ENCODE measurements at places on chromosomes 5 and 9.

DNA sequence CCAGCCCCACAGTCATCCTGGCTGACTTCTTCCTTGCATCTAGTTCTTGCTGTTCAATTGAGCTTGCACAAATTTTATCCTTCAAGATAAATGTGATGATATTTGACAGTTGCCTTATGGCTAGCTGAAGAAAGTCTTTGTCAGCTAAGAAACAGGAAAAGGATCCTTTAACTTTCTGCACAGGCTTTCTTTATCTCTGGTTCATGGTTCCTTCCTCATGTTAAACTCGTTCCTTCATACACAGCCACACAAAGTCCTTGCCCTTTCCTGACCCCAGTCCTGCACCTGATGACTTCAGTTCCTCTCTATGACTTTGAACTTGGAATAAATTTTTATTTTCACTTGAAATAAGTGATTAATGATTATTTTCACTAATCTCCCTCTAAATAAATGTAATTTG, 132.5 kb upstream of the PRSS3 start:
- no peak for DNase-seq

- no peak for DNase-seq
Observed at GRCh38 chr5:127944125-127944524, 139.4 kb upstream of the SLC12A2 start.

GRCh38 chr5:116355819-116356601, 218.6 kb downstream of the SEMA6A start:
- no peak for DNase-seq

DNA sequence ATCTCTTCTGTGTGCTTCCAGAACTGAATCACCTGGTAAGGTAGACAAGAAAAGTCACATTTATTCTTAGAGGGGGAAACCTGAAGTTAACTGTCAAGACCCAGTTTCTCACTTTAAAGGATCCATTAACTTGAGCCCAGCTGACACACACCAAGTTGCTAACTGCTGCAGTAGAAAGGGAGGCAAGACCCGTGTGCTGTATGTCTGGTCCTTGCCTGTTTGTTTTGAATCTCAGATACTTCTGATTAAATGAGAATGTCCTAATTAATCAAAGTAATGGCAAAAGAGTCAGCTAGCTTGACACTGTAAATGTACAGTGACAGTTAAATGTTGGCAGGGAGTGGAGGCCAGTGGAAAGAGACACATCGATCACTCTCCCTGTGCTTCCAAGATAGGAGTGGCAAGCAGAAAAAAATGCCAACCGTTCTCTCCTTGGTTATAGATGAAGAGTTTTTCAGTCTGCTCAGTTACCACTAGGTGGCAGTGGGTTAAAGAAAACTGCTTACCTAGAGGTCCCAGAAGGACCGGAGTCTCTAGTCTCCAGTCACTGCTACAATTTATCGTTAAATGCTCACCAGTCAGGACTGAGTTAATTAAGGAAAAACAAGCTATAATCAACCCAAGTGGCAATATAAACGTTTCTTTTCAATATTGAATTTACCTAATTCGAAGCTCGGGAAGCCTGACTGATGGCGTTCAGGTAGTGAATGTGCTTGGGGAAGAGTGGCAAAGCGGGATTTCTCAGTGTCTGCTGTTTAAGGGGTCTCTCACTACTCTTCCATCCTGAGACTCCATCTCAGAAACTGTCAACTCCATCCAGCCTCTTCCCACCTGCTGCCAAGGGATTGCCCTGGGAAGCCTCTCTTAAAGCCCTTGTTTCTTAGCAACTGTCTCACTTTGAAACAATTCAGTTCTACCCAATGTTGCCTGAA, 18.4 kb downstream of the LSM11 start:
- DNase-seq: no peak

DNA sequence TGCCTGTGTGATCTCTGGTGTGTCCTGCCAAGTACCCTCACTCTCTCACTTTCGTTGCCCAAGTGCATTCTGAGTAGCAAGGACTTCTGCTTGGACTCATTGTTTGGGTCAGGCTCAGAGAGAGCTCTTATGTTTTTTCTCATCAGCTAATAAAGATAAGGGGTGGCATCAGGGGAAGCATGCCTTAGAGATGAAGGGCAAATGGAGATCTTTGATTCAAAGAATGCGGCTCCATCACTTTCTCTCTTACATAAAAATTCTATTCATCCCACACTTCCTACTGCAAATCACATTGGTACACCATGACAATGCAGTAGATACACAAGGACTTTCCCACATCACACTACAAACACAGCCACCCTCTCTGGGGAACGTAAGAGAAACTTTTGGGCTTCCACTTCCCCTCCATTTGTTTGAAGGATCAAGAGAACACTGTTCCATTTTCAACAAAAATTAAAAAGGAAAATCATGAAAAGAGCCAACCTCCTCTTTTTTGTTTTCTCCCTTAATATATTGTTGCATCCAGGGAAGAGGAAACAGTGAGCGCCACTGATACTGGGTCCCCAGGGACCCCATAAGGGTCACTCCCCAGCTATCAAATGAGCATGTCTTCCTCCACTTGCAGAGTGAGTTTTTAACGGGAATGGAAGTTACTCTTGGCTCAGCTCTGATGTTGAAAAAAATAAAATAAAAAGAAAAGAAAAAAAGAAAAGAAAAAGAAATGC, 73.0 kb downstream of the ZNF366 start:
- no peak for DNase-seq

DNA sequence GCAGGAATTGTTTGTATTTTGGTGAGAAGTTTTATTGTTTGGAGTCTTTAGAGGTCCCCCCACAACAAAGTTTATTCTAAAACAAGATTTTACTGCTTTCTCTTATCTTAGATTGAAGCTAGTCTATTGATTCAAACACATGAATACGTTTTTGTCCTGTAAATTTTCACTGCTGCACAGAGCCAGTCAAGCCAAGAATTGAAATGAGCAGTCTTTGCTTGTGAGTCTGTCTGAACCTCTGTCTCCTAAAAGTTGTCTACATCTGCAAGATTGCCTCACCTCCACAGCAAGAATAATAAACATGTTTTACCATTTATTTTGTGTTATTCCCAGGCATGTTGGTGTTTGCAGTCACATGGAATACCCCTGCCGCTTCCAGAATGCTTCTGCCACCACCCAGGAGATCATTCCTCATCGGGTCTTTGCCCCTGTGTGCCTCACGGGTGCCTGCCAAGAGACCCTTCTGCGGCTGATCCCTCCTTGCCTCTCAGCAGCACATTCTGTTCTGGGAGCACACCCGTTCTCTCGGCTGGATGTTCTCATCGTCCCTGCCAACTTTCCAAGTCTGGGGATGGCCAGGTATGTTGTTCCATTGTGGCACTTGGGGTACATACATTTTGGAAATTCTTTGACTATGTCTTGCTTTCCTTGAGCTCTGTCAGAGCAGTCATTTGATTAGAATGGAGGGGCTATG, 74.1 kb downstream of the AOPEP start:
- DNase-seq: no peak

DNA sequence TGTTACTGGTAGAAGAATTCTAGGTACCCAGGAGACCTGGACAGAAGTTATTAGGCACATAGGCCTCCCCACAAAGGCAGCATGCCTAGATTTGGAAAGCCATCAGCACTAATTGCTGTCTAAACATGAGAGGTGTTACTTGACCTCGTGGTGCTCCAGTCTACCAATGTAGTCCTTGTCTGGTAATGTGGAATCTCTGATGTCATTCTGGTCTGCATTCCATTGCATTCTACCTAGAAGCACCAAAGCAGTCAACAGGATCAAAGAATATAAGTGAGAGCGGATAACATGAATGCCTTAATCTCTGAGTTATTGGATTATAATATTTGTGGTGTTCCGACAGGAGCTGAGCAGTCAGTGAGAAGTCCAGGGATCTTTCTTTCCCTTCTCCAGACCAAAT, 175.2 kb downstream of the PSAT1 start:
- no peak for DNase-seq

DNA sequence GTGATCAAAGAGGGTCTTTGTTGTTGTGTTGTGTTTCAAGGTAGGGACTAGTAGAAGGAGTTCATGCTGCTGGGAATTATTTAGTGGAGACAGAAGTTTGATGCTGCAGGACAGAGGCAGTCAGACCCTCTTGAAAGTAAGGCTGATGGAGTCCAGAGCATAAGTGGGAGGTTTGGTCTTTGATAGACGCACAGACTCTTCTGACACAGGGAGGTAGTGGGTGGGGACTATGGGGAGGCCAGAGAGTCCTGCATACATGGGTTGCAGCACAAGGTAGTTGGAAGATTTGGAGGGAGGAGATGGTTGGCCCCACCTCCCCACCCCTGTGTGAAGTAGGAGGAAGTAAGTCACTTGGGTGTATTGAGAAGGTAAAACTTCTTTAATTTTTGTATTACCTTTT, 2.4 kb upstream of the CCDC112 start:
- DNase-seq: no peak

GRCh38 chr9:21455320-21455719, 15.1 kb downstream of the IFNA1 start:
- no peak for DNase-seq
